T-cell (primary cell): ENCODE measurements at places on chromosomes 7 and 10.

GRCh38 chr10:110239892-110240291, 32.5 kb downstream of the MXI1 start:
- no peak for DNase-seq

DNA sequence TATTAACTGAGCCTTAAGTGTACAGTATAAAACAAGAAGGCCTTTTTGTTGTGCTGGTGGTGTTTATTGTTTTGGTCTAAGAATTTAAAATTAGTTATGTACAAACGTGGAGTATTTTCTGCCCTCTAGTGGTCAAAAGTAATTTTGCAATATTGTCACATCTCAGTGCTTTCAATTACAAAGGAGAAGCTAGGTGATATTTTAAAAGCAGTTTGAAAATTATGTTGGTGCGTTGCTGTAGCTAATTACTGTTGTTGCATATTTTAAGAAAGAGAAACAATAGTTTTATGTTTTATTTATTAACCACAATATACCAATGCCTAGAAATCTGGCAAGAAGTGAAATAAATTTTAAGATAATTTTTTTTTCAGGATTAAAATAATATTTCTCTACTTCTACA, 11.4 kb downstream of the NPVF start:
- no peak for DNase-seq

DNA sequence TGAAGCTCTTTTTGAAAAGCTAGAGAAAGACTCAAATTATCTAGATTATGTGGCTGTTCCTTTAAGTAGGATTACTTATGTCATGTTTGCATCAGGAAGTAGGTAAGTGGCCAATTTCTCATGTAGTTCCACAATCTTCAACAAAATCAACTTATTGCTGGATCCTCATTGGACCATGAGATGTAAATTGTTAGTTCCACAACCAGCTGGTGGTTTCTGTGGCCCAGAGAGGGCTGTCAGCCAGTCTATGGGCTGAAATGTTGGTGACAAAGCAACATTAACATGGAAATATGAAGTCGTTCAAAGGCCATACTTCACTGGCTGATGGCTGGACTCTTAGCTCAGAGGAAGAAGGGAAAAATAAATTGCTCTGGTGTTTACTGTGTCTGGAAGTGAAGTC, 157.9 kb downstream of the PLXDC2 start:
- DNase-seq: no peak

DNA sequence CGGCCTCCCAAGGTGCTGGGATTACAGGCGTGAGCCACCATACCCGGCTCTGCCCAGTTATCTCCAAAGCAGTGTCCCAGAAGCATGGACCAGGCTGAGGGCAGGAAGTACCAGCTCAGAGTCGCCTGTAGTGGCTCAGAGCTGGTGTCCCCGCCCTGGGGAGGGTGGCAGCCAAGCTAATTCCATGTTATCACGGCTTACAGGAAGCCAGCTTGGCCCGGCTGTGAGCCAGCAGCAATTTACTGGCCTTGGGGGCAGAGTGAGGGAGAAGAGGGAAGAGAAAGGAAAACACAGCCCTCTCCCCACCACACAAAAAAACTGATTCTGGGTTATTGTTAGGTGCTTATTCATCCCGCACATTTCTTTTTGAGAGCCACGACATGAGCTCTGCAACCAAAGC, 88.1 kb downstream of the HIP1 start:
- DNase-seq: no peak

GRCh38 chr10:57898231-57898630, 369.5 kb downstream of the IPMK start:
- DNase-seq: no peak

GRCh38 chr10:16987206-16987621, 142.4 kb downstream of the CUBN start:
- DNase-seq: no peak
